ENCODE measurements at places on chromosomes 13 and 19. TPM values are rescaled to one million over a fixed set of nuclear protein-coding genes. Genes with fewer than 3 reads are reported as not detected.

The IGFL4 gene
- not detected for total RNA-seq

The MTRF1 gene
- total RNA-seq = 10.1 TPM

The ZNF527 gene
- total RNA-seq = 4.9 TPM

The OR7C1 gene
- not detected for total RNA-seq

The C19orf25 gene
- 29.7 TPM for total RNA-seq

The MAST1 gene
- total RNA-seq = 4.1 TPM

The PEG3 gene
- total RNA-seq = not detected

The ZNF780B gene
- 22.6 TPM for total RNA-seq

The CCDC194 gene
- 2.7 TPM for total RNA-seq

The F7 gene
- total RNA-seq = not detected

The S1PR5 gene
- total RNA-seq = not detected

The SYCN gene
- total RNA-seq = not detected

The PROZ gene
- total RNA-seq = not detected

The CEBPA gene
- total RNA-seq = 0.59 TPM

The ZNF792 gene
- total RNA-seq = 68.6 TPM

- no peak for DNase-seq
Observed at GRCh38 chr13:31038834-31039552, 106.5 kb downstream of the TEX26 start.

DNA sequence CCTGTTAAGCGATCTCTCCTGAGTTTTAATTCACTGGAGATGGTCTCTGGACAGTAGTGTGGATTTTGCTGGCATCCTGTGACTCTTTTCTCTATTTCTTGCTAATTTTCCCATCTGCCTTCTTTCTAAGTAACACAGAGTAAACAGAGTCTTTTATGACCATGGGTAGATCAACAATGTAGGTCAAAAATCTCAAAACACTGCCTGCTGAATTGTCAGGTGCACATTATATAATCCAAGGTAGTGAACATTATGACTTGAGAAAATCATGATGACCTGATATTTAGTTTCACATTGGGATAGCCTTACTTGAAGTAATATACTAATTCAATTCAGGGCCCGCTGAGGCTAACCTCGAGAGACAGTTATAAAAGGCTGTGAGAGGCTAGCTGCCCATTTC lies 180.7 kb downstream of the TDRD3 start:
- DNase-seq = no peak

DNA sequence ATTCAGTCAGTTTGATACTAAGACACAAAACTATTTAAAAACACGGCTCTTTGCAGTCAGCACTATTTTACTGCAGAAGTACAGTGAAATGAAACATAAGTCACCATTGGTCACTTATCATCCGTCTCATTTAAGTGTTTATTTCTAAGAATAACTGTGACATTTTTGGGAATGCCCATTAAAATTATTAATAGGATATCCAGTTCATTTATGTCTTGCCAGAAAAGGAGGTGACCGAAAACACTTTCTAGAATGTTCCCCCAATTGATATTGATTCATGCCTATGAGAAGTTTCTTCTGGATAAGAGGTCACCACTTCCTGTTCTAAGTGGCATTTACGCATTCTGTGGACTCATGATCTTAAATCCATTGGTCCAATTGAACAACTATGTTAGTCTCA lies 477.3 kb downstream of the LIG4 start:
- DNase-seq = no peak

DNA sequence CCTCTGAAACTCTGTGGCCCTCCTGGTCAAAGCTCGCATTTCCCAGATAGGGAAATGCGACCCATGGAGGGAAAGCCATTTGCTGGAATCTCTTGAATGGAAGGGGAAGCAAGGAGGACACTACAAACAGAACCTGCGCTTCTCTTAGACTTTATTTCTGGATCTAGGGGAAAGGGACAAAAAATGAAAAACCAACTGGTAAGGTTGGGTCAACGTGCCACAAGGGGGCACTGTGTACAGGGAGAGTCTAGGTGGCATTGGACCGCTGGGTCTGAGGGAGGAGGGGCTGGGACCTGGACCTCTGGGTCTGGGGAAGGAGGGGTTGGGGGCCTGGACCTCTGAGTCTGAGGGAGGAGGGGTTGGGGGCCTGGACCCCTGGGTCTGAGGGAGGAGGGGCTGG lies 5.0 kb downstream of the KLK4 start:
- DNase-seq = peak; percentile 58

- DNase-seq = no peak
Observed at GRCh38 chr13:83943530-83944279, 61.4 kb upstream of the SLITRK1 start.

- DNase-seq = no peak
Observed at GRCh38 chr19:10761443-10762250, 43.8 kb downstream of the DNM2 start.

- DNase-seq = no peak
Observed at GRCh38 chr19:55284405-55285058, 735 bp downstream of the BRSK1 start.

GRCh38 chr19:45558399-45558878 lies 26.2 kb downstream of the OPA3 start:
- peak; percentile 74 for DNase-seq

GRCh38 chr13:35791184-35791851 lies 314.8 kb upstream of the MAB21L1 start:
- DNase-seq = no peak

- DNase-seq = no peak
Observed at GRCh38 chr13:85436029-85436428, 363.2 kb downstream of the SLITRK6 start.

- peak; percentile 75 for DNase-seq
Observed at GRCh38 chr19:47305309-47305751, 4.3 kb upstream of the C5AR1 start.

DNA sequence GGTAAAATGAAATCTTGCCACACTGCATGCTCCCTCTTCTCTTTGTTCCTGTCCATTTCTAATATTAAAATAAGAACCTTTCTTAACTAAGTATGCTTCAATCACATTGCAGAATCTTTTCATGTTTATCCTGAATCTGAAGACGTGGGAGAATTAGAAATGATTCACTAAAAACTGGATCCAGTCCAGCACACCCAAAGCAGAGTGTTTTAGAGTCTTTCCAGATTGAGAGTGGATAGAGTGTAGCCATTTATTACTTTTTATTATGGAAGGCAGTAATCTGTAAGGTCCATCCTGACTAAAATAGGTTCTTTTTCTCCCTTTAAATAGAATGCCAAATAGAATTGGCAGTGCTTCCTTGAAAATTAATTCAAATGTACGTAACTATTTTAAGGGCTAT lies 453.5 kb downstream of the TDRD3 start:
- no peak for DNase-seq

GRCh38 chr19:508204-509150 lies 1.2 kb downstream of the TPGS1 start:
- DNase-seq = no peak

DNA sequence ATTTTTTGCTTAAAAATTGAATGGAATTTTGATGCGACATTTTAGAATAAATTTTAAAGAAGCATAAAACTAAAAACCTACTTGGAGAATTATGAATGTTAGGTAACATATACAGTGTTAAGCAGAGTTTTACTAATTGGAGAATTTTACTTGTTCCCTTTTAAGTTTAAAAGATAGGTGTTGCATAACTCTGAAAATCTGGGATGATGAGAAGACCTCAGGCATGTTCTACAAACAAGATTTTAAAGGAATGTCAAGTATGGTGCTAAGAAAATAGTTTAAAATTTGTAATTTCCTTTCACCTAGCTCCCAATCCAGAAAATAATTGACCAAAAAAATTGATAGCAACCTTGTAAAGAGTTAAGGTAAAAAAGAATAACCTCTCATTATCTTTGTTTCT lies 135.8 kb downstream of the RFC3 start:
- no peak for DNase-seq

DNA sequence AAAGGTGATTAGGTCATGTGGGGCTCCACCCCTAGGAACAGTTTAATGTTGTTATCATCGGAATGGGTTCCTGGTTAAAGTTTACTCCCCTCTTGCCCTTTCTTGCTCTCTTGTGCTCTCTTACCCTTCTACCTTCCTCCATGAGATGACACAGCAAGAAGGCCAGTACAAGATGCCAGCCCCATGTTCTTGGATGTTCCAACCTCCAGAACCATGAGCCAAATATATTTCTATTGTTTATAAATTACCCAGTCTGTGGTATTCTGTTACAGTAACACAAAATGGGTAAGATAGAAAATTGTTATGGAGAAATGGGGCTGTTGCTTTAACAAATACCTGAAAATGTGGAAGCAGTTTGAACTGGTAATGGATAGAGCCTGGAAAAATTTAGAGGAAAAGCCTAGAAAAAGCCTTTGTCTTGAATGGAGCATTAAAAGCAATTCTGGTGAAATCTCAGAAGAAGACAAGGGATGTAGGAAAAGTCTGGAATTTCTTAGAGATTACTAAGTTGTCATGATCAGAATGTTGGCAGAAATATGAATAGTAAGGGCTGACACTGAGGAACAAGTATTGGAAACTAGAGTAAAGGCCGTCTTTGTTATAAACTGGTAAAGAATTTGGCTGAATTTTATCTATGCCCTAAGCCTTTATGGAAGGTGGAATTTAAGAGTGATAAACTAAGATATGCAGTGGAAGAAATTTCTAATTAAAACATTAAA lies 53.5 kb upstream of the TSC22D1 start:
- DNase-seq = no peak

DNA sequence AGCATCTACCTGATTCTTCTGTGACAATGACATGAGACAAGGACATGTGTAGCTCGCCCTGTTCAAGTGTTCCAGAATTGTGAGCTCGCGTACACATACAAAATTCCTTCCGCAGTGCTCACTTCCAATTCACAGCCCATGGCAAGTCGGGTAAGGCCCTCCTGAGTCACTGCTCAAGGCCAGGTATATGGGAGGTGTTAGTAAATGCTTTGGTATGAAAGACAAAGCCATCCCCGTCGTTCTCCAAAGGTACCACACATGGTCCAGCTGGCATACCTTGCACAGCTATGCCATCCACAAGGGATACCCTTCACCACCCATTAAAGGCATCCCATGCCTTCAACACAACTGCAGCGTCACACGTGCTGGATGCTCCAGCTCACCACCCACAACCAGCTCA lies 4.4 kb upstream of the ELL start:
- no peak for DNase-seq

DNA sequence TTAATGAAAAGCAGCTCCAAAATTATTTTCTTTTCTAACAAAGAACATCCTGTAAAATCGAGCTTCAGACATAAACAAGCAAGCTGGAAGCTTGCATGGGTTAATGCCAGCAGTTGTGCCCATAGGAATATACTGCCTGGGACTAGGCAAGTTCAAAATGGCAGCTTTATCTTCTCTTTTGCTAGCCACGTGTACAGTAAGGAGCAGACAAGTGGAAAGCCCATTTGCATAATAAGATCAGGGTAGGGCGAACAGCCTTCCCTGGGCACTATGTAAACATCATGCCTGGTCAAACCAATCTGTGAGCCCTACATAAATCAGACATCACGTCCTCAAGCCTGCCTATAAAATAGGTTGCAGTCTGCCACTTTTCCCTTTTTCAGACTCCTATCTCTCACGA lies 489.7 kb downstream of the RFC3 start:
- no peak for DNase-seq

DNA sequence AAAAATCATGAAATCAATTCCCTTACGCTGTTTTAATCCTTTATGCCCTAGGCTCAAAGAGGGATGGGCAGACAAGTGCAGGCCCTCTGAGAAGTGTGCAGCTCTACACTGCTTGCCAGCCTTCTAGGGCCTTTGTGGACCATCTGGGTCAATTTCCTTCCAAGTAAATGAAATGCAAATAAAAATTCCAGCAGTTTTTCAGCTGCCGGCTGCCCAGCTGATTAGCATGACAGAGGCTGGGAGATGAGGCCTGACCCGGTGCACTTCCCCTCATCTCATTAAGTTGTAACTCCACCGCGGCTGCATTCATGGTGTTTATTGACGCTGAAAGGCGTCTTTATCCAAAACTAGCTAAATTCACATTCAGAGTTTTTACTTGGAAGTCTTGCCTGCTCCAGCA lies 47.5 kb upstream of the GSX1 start:
- no peak for DNase-seq

- DNase-seq = peak; percentile 69
Observed at GRCh38 chr13:112885782-112886268, 83.2 kb upstream of the MCF2L start.

GRCh38 chr13:38417241-38417640 lies 67.6 kb downstream of the UFM1 start:
- no peak for DNase-seq

- no peak for DNase-seq
Observed at GRCh38 chr13:33272531-33273124, 12.9 kb downstream of the STARD13 start.

GRCh38 chr13:74444161-74444571 lies 310.0 kb upstream of the KLF12 start:
- DNase-seq = no peak

- peak; percentile 40 for DNase-seq
Observed at GRCh38 chr13:29547153-29547552, 48.3 kb downstream of the SLC7A1 start.

DNA sequence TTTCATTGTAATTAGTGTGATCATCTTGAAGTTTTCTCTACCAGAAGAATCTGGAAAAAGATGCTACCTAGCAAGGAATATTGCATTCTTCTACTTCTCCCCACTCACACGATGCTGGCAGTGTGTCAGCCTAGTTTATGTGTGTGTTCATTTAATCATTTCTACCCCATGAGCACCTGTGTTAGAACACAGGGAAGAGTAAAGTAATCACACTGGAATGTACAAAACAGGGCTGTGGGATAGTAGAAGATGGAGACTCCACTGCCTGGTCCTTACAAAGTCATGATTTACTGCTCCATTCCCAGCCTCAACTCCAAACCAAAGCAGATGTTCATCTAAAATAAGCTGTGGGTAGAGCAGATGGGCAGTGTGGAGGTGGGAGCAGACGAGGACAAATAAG lies 47.7 kb upstream of the RGCC start:
- no peak for DNase-seq

DNA sequence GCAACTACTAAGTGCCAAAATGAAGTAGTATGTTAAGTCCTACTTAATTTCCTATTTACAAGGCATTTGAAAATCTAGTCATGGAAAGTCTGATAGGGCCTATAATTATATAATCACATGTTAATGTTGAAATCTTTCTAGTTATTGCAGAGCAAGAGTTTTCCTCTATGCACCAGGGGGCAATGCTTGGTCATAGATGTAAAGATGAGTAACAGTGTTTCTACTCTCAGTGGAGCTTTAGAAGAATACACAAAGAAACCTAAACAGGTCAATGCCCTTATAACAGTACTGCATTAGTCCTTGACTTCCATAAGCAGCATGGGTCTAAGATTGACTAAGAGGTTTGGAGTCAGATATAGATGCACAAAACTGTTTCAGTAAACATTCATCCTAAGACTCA lies 218.7 kb downstream of the KCTD12 start:
- DNase-seq = no peak

GRCh38 chr13:111202745-111203144 lies 87.6 kb downstream of the ARHGEF7 start:
- DNase-seq = no peak

All from endothelial cell (in vitro differentiated cells).